Dermis blood vessel endothelial cell (primary cell): ENCODE measurements at places on chromosomes 7 and 10. TPM values are rescaled to one million over a fixed set of nuclear protein-coding genes. Genes with fewer than 3 reads are reported as not detected.

The TYSND1 gene
- 6.8 and 7.1 TPM in 2 replicates for total RNA-seq

The H2BK1 gene
- not detected in 2 replicates for total RNA-seq

DNA sequence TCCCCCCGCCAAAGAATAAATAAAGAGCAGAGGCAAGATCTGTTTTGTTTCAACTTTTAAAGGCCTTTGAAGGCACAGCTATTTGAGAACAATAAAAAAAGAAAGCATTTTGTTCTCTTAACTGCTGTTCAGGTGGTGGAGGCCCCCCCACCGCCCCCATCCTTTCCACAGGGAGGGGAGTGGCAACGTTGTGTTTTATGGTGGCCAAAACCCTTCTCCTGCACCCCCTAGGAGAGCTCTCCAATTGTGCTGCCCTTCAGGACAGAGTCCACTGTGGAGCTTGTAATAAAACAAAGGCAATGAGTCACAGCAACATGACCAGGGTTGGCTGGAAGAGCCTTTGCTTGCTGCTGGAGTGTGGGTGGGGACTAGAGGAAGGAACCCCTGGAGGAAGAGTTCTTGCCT, 987.9 kb downstream of the KCNMA1 start:
- no peak for DNase-seq

GRCh38 chr7:94133460-94133859, 129.3 kb upstream of the BET1 start:
- no peak for DNase-seq

- DNase-seq: no peak
These were observed 614.9 kb upstream of the FZD8 start for GRCh38 chr10:36256948-36257356.
